ENCODE measurements at places on chromosomes 16 and 17.

- DNase-seq, result no peak
These were observed 283.8 kb downstream of the ZFHX3 start for GRCh38 chr16:72764015-72764654.

- DNase-seq, result no peak
These were observed 107.6 kb upstream of the MED13 start for GRCh38 chr17:62172492-62173291.

DNA sequence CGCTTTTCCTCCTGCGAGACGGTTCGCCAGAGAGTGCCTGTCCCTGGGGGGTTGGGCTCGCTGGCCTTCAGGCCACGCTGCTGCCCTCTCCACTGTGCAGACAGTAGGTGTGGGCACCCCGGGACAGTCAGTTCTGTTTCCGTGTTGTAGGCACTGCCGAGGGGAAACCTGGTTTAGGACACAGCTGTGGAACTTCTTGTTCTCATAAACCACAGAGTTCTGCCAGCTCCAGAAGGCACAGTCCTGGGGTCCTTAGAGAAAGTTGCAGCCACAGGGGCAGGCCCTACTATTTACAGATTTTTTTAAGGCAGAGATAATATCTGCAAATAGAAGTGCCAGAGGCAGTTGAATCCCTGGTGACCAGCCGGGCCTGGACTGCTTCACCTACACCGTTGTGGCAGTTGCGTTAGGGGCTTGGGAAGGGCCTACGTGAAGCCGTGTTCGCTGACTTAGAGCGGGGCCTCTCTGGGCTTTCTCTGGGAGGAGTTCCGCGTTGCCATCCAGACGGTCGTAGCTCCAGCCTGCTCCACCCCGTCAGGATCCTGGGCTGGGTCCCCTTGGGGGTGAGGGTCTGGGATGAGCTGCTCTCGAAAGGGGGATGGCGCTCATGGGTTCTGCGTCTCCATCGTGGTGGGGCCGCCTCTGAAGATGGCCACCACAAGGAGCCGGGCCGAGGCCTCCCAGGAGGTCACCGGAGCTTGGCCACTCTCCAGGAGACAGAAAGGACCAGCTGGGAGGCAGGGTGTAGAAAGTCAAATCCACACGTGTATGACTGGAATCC lies 126.3 kb downstream of the BANP start:
- DNase-seq, result no peak

DNA sequence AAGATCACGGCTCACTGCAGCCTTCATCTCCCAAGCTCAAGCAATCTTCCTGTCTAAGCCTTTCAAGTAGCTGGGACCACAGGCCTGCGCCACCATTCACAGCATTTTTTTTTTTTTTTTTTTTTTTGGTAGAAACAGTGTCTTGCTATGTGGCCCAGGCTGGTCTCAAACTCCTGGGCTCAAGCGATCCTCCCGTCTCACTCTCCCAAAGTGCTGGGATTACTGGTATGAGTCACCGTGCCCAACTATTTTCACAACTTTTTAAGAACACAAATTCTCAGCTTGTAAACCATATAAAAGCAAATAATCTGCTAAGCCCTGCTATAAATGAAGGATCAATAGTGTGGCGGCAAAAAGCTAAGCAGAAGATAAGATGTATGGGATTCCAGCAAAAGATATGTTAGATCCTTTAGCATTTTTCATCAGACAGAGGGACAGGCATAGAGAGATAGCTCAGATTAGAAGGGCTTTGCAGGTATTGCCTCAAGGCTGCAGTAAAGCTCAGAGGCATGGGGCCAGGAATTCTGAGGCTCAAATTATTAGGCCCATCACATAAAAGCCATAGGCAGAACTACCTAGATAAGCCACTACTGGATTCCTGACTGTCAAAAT lies 55.1 kb downstream of the EMP2 start:
- DNase-seq, result no peak

GRCh38 chr17:27403480-27404005 lies 52.7 kb upstream of the KSR1 start:
- DNase-seq, result no peak

- DNase-seq, result no peak
These were observed 11.4 kb downstream of the CDR2L start for GRCh38 chr17:74998783-74999182.

All from DMS53 (cell line).